ENCODE measurements at places on chromosomes 2 and 18.

GRCh38 chr18:58362027-58362575 lies 266.8 kb downstream of the ALPK2 start:
- DNase-seq, result no peak

DNA sequence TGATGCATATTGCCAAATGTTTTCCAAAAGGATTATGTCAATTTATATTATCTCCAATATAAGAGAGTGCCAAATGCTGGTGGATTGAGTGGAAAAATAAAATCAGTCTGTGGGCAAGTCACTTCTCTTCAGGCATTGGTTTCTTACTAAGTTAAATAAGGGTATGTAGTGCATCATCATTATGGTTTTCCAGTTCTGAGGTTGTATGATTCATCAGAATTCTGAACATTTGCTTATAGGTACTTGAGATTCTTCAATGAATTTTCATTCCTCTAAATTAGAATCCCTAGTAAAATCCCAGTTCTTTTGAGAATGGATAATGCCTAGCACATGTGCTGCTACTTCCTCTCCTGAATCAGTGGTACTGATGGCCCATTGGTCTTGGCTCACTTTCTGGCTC lies 188.9 kb upstream of the OSR1 start:
- no peak for DNase-seq

- no peak for DNase-seq
Measured at GRCh38 chr2:51068237-51068636, 36.3 kb upstream of the NRXN1 start.

GRCh38 chr2:11617527-11617926 lies 52.5 kb downstream of the NTSR2 start:
- no peak for DNase-seq

GRCh38 chr2:214255046-214255445 lies 155.8 kb upstream of the VWC2L start:
- DNase-seq, result no peak

GRCh38 chr2:98308068-98308467 lies 38.2 kb upstream of the CNGA3 start:
- no peak for DNase-seq

Data from stimulated activated CD4-positive, alpha-beta T cell treated with anti-CD3 and anti-CD28 coated beads, Interleukin-12 subunit alpha, Interleukin-12 subunit beta, amount 100 ng/mL, for 4 hours (primary cell).